ENCODE measurements at places on chromosomes 2 and 18.

DNA sequence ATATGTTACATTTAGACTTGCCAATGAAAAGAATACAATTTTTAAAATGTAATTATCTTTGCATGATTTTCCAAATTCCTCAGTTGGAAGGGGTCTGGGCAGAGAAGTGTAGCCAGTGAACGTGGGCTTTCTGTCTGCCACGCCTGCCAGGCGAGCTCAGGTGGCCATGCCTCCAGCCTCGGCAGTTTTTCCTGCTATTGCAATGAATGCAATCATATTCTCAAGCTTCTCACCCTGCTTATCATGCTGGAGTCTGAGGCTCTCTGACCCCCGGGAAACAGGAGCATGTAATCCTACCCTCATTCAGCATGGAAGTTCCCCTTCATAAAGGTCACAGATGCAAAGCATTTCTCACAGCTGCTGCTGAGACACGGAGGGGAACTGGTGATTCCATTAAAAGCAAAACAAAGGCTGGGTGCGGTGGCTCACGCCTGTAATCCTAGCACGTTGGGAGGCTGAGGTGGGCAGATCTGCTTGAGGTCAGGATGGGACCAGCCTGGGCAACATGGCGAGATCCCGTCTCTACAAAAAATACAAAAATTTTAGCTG is 154.8 kb downstream of the MBP start:
- no peak for DNase-seq

DNA sequence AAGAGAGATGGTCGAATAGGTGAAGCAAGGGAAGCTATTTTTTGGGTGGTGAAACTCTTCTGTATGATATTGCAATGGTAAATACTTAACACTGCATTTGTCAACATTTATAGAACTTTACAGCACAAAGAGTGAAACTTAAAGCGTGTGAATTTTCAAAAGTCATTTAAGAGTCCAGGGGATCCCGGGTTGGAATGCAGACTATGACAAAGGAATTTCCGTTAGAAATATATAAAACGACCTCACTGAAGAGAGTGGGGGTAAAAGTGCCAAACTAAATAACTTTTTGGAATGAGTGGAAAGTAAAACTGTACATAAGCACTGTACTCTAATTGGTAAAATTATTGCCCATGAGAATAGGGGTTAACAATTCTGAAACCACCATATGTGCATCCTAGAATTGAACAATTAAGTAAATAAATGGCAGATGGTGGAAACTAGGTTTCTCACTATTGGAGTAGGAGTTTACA is 191.0 kb upstream of the FN1 start:
- DNase-seq, result peak; percentile 94

DNA sequence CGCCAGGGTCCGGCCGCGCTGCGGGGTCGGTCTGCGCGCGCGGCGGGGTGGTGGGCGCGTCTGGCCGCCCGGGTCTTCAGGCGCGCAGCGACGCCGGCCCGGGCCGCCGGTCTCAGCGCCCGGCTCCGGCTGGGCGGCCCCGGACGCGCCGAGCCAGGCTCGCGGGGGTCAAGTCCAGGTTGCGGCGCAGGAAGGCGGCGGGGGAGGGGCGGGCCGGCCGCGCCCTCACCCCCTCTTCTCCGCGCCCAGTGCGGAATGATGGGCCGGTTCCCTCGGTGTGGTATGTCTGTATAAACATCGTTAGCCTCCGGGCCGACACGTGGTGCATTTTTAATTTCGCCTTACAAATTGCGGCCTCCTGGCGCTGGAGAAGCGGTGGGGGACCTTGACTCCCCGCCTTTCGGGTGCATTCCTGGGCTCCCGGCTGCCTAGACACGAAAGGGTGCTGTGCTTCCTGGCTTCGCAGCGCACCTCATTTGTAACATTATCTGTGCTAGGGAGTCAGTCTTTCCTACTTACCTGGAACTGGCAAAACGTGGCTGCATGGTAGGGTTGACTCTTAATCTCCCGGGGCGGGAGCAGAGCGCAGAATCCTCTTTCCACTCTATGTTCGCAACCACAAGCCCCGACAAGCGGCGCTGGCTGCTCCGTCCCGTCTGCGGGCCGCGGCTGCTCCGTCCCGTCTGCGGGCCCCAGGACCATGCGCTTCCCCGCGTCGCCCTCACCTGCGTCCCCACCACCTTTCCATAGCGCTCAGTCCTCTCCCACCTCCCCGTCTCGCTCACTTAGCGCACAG is 69.0 kb downstream of the CTAGE1 start:
- peak; percentile 64 for DNase-seq

DNA sequence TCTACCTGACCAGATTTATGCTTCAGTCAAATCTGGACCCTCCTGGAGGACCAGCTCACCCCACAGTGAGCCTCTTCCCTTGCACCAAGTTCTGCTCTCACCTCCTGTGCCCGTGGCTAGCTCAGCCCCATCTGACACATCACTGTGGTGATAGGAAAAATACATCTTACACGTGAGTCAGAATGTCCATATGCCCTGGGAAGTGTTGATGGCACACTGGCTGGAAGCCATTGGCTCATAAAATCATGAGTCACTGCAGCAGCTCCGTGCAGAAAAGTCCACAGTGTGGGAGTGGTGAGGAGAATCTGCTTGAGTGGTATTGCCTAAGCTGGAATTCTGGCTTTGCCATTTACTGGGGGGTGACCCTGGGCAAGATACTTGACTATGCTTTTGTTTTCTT is 42.6 kb upstream of the RAPGEF4 start:
- peak; percentile 98 for DNase-seq

- no peak for DNase-seq
Measured at GRCh38 chr18:33841221-33841967, 263.4 kb downstream of the ASXL3 start.

Data from fibroblast of skin of scalp (primary cell).